ENCODE measurements at places on chromosomes 12 and 14.

DNA sequence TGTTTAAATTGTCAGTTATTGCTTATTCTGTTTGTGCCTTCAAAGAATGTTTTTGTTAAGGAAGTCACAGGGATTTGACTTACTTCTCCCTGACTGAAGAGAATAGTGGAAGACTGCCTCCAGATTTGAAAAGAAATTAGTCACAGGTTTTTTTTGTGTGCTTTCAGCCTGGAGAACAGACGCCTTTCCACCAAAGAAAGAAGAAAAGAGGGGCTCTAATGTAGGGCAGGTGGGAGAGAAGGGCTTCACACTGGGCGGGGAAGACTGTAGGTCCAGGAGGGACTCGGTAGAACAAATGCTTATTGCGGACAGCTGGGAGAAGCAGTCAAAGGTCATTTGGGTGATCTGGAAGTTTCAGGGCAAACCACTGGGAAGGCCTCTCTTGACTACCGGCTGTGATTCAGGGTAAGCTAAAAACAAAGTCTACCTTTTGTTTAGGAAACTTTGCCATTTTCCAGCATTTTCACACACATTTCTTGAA lies 76.8 kb downstream of the SAMD4A start:
- no peak for DNase-seq

GRCh38 chr12:128298091-128298748 lies 31.2 kb downstream of the TMEM132C start:
- DNase-seq = no peak

DNA sequence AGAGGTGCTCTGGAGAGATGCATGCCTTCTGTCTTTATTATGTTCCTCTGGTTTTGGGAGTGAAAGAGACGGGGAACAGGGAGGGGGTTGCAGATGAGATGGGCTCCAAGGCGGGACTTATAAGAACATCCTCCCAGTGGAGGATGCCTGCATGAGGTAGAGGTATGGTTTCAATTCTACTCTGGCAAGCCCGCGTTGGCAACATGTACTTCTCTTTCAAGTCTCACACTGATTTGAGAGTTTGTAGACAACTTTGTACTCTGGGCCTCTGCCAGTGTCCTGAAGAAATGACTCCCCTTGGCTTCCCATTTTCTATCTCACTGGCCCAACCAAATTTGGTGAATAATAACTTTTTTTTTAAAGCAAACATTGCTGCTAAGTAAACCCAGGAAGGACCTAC lies 121.3 kb downstream of the C12orf75 start:
- no peak for DNase-seq

- DNase-seq = no peak
Measured at GRCh38 chr12:89653-90052, 23.1 kb downstream of the IQSEC3 start.

DNA sequence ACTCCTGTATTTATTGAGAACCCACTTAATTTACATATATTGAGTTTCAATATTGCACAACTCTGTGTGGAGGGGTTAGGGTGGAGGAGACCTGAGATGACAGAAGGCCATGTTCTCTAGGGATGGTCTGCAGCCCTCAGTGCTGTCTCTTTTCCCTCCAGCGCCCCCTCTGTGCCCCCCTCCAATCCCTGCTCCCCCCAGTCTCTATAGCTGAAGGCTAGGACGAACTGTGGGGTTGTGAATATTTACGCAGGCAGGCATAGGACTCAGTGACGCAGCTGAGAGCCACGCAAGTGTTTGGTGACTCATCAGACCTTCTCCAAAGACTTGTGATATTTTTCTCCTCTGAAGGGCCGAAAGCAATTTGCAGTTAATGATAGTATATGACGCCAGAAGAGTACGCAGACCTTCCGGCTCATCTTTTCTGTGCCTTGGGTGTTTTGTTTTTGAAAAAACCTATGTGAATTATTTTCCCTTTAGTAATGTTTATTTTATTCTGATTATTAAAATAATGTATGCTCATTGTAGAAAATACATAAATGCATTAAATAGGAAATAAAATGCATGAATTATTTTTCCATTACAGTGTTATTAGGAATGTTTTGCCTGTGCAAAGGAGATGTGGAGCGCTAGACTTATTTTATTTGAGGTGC lies 85.3 kb downstream of the SLC25A47 start:
- DNase-seq = peak; percentile 67

DNA sequence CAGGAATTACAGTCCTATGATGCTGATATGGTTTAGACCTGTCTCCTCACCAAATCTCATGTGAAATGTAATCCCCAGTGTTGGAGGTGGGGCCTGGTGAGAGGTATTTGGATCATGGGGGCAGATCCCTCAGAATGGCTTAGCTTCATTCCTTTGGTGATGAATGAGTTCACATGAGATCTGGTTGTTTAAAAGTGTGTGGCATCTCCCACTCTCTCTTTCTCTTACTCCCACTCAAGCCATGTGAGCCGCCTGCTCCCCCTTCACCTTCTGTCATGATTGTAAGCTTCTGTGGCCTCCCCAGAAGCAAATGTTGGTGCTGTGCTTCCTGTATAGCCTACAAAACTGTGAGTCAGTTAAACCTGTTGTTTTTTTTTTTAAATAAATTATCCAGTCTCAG lies 89.4 kb upstream of the ARHGAP5 start:
- DNase-seq = no peak

DNA sequence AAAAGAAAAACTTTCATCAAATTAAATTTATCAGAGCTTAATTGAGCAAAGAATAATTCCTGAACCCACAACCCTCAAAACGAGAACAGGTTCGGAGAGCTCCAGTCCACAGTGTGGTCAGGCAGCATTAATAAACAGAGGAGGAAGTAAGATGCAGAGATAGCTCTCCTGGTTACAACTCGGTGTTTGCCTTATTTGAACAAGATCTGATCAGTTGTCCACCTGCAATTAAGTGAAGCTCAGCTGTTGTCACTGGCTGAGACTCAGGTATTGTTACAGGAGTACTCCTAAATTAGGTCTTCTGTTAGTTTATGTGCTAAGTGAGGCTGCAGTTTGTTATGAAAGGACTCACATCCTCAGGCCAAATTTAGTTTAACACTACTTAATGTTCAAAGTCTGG lies 451.4 kb upstream of the PDE3A start:
- no peak for DNase-seq

GRCh38 chr14:93045211-93045674 lies 70.5 kb downstream of the ITPK1 start:
- DNase-seq = no peak

GRCh38 chr12:28909291-28909690 lies 239.8 kb upstream of the FAR2 start:
- no peak for DNase-seq

GRCh38 chr12:132513070-132513398 lies 23.1 kb downstream of the FBRSL1 start:
- DNase-seq = no peak

- no peak for DNase-seq
Measured at GRCh38 chr14:73014105-73014504, 12.8 kb downstream of the ZFYVE1 start.

DNA sequence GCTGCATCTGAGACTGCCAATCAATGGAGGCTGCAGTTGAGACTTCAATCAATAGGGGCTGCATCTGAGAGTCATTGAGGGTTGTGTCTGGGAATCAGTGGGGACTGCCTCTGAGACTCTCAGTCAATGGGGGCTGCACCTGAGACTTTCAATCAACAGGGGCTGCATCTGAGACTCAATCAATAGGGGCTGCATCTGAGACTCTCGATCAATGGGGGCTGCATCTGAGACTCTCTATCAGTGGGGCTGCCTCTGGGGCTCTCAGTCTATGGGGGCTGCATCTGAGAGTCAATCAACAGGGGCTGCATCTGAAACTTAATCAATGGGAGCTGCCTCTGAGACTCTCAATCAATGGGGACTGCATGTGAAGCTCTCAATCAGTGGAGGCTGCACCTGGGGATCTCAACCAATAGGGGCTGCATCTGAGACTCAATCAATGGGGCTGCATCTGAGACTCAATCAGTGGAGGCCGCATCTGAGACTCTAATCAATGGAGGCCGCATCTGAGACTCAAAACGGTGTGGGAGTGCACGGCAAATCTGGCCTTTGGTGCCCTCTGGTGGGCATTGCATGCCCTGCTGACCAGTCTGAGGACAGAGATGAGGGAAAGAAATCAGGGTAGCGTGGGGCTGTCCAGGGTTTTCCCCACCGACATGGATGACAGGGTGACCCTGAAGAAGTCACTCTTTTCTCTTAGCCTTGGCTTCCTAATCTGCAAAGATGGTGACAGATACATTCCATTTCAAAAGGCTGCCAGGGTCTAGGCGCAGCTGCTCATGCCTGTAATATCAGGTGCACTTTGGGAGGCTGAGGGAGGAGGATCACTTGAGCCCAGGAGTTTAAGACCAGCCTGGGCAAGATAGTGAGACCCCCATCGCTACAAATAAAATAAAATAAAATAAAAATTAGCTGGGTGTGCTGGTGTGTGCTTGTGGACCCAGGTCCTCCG lies 41.3 kb upstream of the EIF5 start:
- DNase-seq = no peak

DNA sequence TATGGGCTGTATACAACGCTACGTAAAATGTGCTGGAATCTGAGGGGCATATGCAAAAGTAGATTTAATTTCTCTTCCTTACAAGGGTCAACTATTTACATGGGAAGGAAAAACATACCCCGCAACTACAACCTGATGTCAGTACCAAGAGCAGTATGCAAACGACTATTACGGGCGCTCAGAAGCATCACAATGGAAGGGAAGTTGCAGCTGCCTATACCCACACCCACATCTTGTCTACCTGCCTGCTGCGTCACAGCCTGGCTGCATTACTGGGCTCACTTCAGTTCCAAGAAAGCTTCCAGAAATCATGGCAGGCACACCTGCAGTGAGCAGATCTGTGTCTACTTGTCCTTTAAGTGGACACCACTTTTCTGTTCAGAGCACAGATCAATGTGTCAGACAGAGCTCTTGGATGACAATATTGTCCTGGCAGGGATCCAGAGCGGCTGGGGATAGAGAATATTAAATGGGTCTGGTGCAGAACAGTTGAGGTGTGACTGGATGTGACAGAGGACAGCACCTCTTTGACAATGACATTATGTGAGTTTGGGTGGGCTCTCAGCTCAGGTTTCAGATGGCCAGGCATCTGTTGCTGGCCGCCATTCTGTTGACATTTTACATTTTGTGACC lies 41.5 kb upstream of the GNG2 start:
- no peak for DNase-seq

GRCh38 chr12:116707751-116708150 lies 30.1 kb downstream of the SPRING1 start:
- DNase-seq = no peak

- no peak for DNase-seq
Measured at GRCh38 chr14:34070917-34071407, 120.1 kb upstream of the EGLN3 start.

- DNase-seq = no peak
Measured at GRCh38 chr12:81022531-81022930, 55.3 kb upstream of the ACSS3 start.

- DNase-seq = no peak
Measured at GRCh38 chr12:120498870-120499515, 3.1 kb downstream of the DYNLL1 start.
